ENCODE measurements at places on chromosomes 13 and 19.

DNA sequence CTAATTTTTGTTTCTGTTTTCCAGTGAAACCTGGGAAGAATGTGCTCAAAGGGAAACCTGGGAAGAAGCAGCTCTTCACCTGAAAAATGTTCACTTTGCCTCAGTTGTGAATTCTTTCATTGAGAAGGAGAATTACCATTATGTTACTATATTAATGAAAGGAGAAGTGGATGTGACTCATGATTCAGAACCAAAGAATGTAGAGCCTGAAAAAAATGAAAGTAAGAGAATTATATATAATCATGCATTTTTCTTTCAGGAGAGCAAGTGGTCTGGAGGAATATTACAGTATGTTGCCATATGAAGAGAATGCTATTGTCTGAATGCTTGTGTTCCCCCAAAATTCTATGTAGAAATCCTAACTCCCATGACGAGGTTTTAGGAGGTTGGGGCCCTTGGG, 3.4 kb downstream of the NUDT15 start:
- DNase-seq: no peak

GRCh38 chr19:1767464-1767933, 14.2 kb downstream of the ONECUT3 start:
- peak; percentile 75 for DNase-seq

- no peak for DNase-seq
Measured at GRCh38 chr13:24788538-24788937, 24.6 kb downstream of the RNF17 start.

- DNase-seq: no peak
Measured at GRCh38 chr19:7393939-7394730, 45.4 kb downstream of the ARHGEF18 start.

GRCh38 chr13:41315443-41316047, 4.5 kb downstream of the NAA16 start:
- no peak for DNase-seq

DNA sequence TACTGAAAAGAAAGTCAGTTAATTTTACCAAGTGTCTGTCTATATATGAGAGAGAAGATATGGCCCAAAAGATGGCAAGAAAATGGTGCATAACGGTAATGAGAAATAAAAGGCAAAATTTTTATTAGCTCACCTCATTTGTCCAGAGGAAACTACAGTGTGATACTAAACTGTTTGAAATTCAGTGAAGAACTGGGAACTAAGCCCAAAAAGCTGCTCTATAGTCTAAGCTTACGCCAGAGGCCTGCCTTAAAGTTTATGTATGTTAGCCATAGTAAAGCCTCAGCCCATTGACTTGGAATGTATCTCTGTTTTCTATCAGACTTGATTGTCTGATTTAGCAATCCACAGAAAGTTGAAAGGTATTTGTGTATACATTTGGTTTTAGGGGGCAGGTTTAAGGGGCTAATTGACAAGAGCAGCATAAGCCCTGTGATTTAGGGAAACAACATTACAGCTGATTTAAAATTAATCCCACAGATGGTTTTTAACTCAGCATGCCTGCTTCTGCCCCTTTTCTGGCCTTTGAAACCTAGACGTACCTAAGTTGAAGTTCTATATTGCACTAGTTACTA, 91.0 kb upstream of the MAB21L1 start:
- DNase-seq: no peak

- DNase-seq: no peak
Measured at GRCh38 chr19:35882114-35882832, 13.9 kb downstream of the APLP1 start.

DNA sequence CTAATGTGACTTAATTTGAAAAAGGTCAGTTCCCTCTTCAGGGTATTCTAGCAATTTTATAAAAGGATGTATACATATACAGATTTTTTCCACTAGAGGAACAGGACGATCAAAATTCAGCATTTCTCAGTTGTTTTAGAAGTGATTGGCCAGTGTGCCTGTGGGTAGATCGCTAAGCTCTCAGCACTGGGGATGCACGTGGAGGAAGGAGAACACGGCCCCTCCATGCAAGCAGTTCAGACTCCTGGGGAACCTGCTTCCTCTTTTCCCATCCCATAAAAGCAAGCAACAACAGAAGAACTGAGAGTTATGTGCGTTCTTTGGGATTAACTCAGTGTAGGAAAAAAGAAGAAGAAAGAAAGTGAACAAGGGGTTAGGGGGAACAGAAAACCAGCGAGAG, 328.8 kb downstream of the FOXO1 start:
- DNase-seq: no peak

All from stimulated activated CD4-positive, alpha-beta T cell treated with anti-CD3 and anti-CD28 coated beads, Interleukin-2, amount 100 ng/mL, for 24 hours (primary cell).